ENCODE measurements at places on chromosomes 1 and 21. TPM values are rescaled to one million over a fixed set of nuclear protein-coding genes. Genes with fewer than 3 reads are reported as not detected.

DNA sequence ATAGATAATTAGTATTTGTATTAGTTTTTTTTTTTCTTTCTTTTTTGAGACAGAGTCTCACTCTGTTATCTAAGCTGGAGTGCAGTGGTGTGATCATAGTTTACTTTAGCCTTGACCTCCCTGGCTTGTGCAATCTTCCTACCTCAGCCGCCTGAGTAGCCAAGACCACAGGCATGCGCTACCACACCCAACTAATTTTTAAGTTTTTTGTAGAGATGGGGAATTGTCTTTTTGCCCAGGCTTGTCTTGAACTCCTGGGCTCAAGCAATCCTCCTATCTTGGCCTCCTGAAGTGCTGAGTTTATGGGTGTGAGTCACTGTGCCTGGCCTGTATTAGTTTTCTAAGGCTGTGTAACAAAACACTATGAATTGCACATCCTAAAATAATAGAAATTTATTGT, 58.3 kb downstream of the MSH4 start:
- H3K27ac ChIP-seq = no peak overlapping the region
- no peak overlapping the region for H3K4me3 ChIP-seq
- H3K27me3 ChIP-seq = no peaks in the 10 kb centered on the region
- no peaks in the 10 kb centered on the region for H3K4me1 ChIP-seq

- no peak overlapping the region for H3K27ac ChIP-seq
- H3K4me1 ChIP-seq = peaks cover 2% of the 10 kb centered on the region
- H3K36me3 ChIP-seq = no peaks in the 10 kb centered on the region
- H3K4me3 ChIP-seq = no peak overlapping the region
These were observed 11.5 kb upstream of the MYOC start for GRCh38 chr1:171663854-171664575.

GRCh38 chr1:101291562-101292380, 55.0 kb downstream of the S1PR1 start:
- DNase-seq = no peak
- no peak overlapping the region for H3K27ac ChIP-seq
- H3K4me3 ChIP-seq = no peak overlapping the region
- no peaks in the 10 kb centered on the region for H3K27me3 ChIP-seq
- no peaks in the 10 kb centered on the region for H3K4me1 ChIP-seq

DNA sequence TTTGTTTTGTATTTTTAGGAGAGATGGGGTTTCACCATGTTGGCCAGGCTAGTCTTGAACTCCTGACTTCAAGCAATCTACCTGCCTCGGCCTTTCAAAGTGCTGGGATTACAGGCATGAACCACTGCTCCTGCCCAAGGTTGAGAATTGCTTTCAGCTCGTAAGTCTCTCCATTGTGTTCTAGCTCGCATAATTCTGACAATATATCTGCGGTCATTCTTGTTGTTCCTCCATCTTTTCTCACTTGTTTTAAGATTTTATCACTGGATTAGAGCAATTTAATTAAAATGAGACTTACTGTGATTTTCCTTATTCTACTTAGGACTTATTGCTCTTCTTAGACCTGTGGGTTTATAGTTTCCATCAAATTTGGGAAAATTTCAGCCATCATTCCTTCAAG, 102.9 kb downstream of the AHCTF1 start:
- no peaks in the 10 kb centered on the region for H3K36me3 ChIP-seq
- no peak overlapping the region for H3K4me3 ChIP-seq
- no peak overlapping the region for H3K27ac ChIP-seq
- no peaks in the 10 kb centered on the region for H3K4me1 ChIP-seq
- peaks cover 6% of the 10 kb centered on the region for H3K27me3 ChIP-seq
- no peak for DNase-seq

- H3K27ac ChIP-seq = no peak overlapping the region
- no peaks in the 10 kb centered on the region for H3K27me3 ChIP-seq
- no peak overlapping the region for H3K4me3 ChIP-seq
- H3K36me3 ChIP-seq = no peaks in the 10 kb centered on the region
These were observed 11.6 kb upstream of the PARP1 start for GRCh38 chr1:226419284-226420029.

DNA sequence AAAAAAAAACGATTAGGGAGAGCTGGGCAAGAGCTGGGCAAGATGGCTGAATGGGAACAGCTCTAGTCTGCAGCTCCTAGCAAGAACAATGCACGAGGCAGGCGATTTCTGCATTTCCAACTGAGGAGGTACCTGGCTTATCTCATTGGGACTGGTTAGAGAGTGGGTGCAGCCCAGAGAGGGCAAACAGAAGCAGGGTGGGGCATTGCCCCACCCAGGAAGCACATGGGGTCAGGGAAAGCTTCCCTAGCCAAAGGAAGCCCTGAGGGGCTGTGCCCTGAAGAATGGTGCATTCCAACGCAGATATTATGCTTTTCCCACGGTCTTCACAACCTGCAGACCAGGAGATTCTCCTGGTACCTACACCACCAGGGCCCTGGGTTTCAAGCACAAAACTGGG, 251.6 kb downstream of the GPATCH2 start:
- no peak overlapping the region for H3K4me3 ChIP-seq
- H3K27me3 ChIP-seq = no peaks in the 10 kb centered on the region
- H3K36me3 ChIP-seq = no peaks in the 10 kb centered on the region
- no peak overlapping the region for H3K27ac ChIP-seq
- DNase-seq = no peak
- H3K4me1 ChIP-seq = no peaks in the 10 kb centered on the region

DNA sequence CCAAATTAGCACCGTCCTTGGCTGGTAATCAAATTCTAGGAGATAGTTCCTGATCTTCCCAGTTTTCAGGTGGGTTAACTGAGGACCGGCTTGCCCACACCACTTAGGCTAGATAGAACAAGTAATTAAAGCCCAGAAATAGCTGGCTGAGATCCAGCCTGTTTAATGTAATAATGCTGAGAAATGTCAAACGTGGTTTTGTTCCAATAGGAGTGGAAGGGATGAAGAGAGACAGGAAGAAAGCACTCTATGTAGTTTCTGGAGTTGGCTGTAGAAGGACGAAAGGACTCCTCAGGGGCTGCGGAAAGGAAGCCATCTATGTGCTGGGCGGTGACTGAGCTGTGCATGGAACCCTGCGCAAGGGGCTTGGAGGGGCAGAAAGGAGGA, 18.6 kb downstream of the NAV1 start:
- H3K4me3 ChIP-seq = no peak overlapping the region
- H3K27me3 ChIP-seq = no peaks in the 10 kb centered on the region
- H3K36me3 ChIP-seq = no peaks in the 10 kb centered on the region
- H3K27ac ChIP-seq = no peak overlapping the region
- no peak for DNase-seq

- no peak overlapping the region for H3K27ac ChIP-seq
- no peaks in the 10 kb centered on the region for H3K27me3 ChIP-seq
- no peak overlapping the region for H3K4me3 ChIP-seq
- H3K36me3 ChIP-seq = no peaks in the 10 kb centered on the region
- H3K4me1 ChIP-seq = peaks cover under 1% of the 10 kb centered on the region
These were observed 5.9 kb upstream of the DSTYK start for GRCh38 chr1:205217418-205217817.

DNA sequence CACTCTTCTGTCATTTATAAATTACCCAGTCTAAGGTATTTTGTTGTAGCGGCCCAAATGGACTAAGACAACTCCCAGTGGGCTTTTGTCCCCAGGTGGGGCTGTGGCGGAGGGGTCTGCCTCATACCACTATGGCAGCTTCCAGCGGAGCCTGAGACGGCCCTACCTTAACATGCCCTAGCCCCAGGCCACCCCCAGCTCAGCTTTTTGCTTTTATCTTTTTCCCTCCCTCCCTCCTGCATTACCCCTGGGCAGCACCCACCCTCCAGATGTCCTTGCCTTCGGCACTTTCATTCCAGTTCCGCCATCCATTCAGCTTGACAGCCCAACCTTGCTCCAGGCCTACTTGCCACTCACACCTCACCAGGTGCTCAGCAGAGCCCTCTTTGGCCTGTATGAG, 307.3 kb downstream of the PTPRU start:
- DNase-seq = no peak
- no peak overlapping the region for H3K4me3 ChIP-seq
- no peak overlapping the region for H3K27ac ChIP-seq
- peaks cover 2% of the 10 kb centered on the region for H3K27me3 ChIP-seq
- H3K36me3 ChIP-seq = no peaks in the 10 kb centered on the region

Gene BACH1
- 115 TPM for total RNA-seq

Gene OR2G6
- not detected for total RNA-seq

Gene TRABD2B
- total RNA-seq = 0.42 TPM

Gene KANK4
- not detected for total RNA-seq

Measured in psoas muscle (tissue), 8 donors.